ENCODE measurements at places on chromosomes 11 and 22.
A peak's percentile ranks its signal among the peaks of the same experiment; 100 is the strongest.

GRCh38 chr22:44229331-44229730 lies 48.6 kb downstream of the PARVG start:
- DNase-seq = no peak

- no peak for DNase-seq
Measured at GRCh38 chr11:35933320-35933871, 10.5 kb upstream of the LDLRAD3 start.

- DNase-seq = no peak
Measured at GRCh38 chr11:67178878-67179277, 59.8 kb downstream of the KDM2A start.

- DNase-seq = no peak
Measured at GRCh38 chr11:60918939-60919265, 4.9 kb downstream of the TMEM109 start.

DNA sequence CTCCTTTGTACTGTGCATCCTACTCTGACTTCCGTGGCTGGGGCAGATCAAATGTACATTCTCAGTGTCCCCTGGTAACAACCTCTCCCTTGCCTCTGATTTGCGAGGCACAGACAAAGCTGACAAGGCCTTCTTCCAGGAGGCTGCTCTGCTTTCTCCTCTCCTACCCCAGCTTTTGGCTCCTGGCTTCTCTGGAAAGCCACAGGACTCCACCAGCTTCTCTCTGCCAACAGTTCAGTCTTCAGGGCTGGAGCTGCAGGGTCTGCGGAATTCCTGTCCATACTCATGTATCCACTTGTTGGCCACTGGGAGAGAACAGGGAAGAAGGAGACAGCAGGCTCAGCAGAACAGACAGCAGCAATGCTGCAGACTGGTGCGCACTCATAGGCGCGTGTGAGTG lies 44.4 kb downstream of the P4HA3 start:
- no peak for DNase-seq

DNA sequence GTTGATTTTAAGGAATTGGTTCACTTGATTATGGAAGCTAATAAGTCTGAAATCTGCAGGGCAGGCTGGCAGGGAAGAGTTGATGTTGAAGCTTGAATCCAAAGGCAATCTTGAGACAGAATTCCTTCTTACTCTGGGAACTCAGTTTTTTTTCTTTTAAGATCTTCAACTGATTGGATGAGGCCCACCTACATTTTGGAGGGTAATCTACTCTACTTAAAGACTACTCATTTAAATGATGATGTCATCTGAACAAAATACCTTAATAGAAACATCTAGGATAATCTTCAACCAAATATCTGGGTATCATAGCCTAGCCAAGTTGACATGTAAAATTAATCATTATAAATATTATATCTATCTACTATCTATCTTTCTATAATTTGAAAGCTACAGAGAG lies 163.2 kb downstream of the PGR start:
- DNase-seq = no peak

DNA sequence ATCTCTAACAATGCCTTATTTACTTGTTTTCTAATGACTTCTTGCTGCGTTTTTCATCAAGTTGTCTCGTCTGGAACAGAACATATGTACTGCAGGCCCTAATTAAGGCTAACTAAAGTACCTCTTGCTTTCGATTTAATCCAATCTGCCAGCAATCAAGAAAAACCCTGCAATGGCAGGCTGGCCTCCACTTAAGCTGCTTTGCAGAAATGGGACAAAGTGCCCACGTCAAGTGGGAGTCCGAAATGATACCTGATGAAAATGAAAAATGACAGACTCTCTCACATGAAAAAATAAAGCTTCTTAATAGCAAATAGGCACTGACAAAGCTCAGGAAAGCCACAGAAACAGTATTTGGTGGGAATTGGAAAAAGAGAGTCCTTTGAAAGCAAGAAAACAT lies 1454.7 kb downstream of the FAM181B start:
- no peak for DNase-seq

DNA sequence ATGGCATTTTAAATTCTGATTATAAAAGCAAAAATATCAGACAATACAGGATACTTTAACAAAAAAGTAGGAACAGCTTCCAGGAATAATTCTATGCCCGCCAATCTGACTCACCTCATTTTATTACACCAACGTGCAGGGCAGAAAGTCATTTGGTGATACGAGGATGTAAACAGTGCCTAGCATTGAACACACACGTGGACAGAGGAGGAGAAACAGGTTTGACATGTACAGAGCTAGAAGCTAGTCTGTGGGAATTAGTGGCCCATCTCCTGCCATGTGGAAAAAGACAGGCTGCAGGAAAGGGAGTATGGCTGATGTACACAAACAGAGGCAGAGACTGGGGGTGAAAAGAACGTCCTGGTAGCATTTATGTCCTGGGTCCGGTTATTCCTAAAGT lies 9.0 kb upstream of the SPINDOC start:
- no peak for DNase-seq

DNA sequence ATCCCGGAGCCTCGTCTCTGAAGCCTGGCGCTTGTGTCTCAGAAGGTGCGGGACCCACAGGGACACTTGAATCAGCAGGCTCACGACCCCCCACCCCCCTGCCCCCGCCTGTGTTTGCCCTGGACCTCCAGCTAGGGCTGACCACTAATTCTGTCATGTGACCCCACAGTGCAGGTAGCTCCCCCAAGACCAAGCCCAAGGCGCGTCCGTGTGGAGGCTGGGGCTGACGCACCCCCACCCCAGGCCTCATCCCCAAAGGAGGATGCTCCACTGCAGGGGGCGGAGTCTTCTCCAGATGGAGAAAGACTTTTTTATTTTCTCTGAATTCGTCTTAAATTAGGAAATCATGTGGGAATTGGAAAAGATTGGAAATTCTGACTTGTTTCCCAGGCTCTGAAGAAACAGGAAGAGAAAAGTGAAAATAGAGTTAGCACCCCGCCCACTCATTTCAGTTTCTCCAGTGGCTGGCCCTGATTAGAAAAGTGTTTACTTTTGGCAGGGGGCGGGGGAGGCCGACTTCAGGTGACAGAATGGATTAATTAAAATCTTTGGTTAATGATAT lies 1.0 kb upstream of the RELA start:
- DNase-seq = peak; percentile 58

GRCh38 chr22:48856308-48856615 lies 971.4 kb downstream of the BRD1 start:
- no peak for DNase-seq

DNA sequence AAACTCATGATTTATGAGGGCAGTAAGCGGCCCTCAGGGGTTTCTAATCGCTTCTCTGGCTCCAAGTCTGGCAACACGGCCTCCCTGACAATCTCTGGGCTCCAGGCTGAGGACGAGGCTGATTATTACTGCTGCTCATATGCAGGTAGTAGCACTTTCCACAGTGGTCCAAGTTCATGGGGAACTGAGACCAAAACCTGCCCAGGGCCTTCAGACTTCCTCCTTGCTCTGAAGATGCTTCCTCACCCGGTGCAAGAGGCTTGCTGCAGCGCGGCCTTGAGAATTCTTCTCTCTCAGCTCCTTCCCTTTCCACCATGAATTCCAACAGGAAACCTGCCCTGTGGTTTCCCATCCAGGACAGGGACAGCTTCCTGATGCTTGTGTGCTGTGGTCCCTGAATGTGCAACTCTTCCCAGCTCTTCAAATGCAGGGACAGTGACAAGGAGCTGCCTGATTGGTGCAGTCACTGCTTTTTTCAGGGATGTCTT lies 53.9 kb downstream of the GGTLC2 start:
- DNase-seq = no peak

DNA sequence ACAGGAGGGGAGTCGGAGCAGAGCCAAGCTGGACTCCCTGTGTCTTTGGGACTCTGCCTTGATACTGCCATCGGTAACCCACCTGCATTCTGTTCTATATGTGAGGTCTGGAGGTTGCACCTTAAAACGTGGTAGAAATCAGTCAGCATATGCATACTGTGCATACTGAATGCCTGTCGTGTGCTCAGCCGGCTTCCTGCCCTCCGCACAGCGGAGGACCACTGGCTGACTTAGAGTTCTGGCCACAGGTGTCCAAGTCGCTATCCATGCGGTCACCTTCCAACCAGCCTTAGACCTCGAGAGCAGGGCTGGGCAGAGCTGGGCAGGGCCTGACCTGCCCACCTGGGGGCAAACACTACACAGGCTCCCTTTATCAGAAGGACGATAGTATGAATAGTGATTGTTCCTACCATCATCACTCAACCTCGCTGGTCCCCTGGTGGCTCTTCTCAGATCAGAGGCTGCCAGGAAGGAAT lies 3.8 kb downstream of the TBC1D10C start:
- no peak for DNase-seq

DNA sequence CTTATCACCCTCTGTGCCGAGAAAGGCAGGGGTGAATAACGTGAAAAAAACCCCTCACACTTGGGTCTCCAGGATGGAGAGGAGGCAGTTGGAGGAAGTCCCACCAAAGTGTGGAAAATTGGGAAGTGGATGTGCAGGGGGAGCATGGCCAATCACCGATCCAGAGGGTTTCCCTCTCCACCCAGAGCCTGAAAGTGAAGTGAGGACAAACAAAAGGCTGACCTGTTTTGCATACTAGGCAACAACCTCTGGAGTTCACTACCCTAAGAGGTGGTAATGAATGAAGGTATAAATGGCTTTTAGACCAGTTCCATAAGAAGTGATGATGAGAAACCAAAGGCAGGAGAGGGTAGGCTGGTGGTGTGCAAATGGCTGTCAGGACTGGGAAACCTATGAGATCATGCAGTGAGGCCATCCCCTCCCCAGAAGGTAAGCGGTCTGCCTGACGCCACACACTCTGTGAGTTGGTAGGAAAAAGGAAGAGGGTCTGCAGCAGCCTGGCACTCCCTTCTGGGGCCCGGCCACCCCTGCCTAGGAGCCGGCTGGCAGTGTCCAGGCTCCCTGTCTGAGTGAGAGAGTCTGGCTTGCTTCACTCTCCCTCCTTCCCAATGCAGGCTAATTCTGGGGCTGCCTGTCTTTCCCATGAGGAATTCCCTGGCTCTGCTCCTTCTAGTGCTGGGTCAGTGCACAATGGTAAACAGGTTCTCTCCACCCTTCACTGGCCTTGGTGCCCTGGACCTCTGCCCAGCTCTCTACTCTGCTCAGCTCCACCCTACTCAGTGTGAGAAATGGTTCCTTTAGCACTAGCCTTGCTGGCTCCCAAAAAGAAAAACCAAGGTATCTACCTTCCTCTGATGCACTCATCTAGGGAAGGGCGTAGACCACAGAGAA lies 15.6 kb downstream of the TBC1D10A start:
- DNase-seq = peak; percentile 80

DNA sequence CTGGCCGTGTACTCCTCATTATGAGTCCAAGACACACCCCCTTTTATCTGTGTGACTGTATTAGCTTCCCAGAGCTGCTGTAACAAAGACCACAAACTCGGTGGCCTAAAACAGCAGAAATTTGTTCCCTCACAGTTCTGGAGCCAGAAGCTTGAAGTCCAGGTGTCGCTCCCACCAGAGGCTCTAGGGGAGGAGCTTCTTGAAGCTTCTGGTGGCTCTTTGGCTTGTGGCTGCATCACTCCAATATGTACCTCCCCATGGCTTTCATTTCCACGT lies 3.0 kb downstream of the PRR5 start:
- no peak for DNase-seq

DNA sequence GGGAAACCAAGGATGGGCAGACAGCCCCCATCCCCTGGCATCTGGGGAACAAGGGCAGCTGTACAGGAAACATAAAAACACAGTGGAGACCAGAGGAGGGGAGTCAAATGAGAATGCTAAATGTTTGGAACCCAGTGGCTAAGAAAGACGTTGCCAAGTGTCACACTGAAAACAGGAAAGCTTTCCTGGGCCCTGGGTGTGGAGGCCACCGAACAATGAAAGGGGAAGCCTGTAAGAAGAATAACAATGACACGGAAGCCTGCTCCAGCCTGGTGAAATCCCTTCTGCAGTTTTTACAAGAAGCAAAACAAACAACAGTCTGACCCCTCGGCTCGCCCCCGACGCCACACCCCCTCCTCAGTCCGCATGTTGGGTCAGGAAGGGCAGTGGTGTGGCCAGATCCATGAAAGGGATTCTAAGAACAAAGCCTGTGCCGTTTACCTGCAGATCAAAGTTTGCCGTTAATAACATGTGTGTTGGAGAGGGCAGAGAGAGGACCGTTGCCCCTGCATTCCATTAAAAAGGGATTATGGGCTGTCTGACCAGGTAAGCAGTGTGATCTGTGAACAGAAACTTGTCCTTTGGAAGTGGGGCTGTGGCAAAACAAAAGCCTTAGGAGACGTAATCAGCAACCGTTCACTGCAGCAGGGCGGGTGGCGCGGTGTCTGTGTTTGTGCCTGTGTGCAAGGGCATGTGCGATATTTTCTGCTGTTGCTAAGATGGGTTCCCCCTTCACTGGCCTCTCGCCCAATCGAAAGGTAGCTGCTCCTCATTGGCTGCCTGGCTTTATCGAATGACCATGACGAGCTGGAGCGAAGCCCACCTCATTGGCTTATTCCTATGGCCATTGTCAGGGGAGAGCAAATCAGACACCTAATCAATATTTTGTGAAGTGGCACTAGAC lies 113.7 kb upstream of the BLID start:
- peak; percentile 67 for DNase-seq

DNA sequence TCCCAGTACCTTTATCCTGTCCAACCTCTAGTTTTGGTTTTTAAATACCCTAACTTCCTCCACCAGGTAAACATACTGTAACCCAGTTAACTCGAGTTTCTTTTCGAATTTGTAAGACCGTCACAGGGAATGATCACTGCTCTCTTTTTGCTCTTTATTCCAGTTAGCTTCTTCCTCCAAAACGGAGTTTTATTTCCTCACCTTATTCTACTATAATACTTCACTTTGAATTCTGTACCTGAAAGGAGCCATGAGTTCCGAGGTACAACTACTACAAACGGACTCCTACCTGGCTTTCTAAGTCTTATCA lies 1.4 kb downstream of the NUP98 start:
- no peak for DNase-seq

DNA sequence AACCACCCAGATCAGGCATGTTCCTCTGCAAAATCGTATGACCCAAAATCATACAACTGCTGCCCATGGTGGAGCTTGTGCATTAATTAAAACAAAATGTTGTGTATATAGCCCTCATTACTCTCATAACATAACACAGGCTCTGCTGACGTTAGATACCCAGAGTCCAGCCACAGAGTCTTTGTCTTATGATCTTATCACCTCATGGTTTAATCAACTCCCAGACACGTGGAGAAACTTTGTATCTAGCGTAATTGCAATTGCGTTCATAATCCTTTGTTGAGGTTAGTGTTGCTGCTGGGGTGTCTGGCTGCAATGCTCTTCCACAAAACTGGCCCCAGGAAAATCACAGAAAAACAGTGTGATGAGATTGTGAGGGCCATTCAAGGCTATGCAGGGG lies 5.0 kb upstream of the APOL1 start:
- no peak for DNase-seq

- DNase-seq = no peak
Measured at GRCh38 chr11:77173494-77173893, 45.4 kb downstream of the MYO7A start.

DNA sequence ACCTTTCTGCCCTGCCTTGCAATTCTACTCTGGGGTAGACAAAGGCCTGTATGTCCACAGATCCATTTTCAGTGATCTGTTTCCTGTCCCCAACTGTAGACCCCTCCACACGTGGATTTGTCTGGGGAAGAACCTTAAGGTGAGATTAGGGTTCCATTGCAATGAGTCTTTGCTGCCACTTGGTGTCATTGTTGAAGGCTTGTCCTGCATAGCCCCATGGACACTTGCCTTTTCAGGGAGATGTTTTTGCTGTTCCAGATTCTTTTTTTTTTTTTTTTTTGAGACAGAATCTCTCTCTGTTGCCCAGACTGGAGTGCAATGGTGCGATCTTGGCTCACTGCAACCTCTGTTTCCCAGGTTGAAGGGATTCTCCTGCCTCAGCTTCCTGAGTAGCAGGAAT lies 21.8 kb downstream of the SERPING1 start:
- DNase-seq = no peak

Data from kidney (tissue), 22 donors.